ENCODE measurements at places on chromosomes 11 and 22.

DNA sequence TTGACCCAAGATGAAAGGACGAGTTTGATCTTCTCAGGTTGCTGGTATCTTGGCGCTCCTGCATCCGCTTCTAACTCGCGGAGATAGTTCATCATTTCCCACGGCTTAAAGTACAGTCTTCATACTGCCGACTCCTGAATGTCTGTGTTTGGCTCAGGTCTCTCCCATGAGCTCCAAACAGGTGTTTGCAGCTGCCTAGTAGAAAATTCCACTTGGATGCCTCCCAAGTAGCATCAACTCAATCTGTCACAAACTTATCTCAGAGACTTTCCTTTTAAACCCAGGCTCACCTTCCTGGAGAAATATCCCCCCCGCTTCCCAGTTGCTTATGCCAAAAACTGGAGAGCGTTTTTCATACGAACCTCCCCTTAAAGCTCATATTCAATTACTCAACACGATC, 986.5 kb downstream of the TBC1D22A start:
- no peak for DNase-seq

DNA sequence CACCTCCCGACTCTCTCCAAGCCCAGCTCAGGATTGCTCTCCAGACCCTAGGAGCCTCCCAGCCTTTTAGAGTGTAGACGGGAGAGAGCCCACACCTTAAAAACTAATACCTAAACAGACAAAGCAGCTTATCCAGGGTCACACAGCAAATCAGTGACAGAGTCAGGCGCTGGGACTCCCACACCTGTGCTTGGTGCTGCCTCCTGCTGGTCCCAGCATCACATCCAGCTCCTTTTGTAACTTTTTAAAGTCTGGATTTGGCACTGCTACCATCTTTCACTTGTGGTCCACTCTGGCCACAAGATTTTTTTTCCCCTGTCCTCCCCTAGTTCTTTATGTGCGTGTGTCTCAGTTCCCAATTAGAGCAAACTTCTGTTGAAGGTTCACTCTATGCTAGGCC, 4.7 kb downstream of the ANO1 start:
- DNase-seq: no peak

GRCh38 chr22:19206287-19206686, 27.8 kb upstream of the SLC25A1 start:
- DNase-seq: no peak

DNA sequence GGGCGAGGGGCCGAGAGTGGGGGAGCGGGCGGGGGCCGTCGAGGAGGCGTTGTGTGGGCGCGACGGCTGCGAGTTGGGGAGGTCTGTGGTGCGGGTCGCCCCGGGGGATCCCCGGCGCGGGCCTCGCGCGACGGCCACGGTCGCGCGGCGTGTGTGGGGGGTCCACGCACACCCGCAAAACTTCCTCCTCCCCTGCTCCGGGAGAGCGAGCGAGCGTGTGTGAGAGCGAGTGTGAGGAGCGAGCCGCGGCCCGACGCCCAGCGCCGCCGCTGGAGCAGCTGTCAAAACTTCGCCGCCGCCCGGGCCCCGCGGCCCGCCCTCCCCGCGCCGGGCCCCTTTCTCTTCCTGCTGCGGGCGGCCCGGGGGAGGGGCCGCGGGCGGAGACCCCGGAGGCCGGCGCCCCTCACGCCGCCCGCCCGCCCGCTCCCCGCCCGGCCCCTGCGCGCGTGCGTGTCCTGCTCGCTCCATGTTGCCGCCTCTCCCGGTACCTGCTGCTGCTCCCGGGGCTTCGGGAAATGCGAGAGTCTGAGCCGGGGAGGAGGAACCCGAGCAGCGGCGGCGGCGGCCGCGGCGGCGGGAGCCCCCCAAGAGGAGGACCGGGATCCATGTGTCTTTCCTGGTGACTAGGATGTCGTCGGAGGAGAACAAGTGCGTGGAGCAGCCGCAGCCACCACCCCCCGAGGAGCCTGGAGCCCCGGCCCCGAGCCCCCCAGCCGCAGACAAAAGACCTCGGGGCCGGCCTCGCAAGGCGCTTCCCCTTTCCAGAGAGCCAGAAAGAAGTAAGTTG, 9.0 kb upstream of the CCT8L2 start:
- DNase-seq: peak; percentile 17

GRCh38 chr11:123452794-123453193, 22.7 kb downstream of the GRAMD1B start:
- no peak for DNase-seq

DNA sequence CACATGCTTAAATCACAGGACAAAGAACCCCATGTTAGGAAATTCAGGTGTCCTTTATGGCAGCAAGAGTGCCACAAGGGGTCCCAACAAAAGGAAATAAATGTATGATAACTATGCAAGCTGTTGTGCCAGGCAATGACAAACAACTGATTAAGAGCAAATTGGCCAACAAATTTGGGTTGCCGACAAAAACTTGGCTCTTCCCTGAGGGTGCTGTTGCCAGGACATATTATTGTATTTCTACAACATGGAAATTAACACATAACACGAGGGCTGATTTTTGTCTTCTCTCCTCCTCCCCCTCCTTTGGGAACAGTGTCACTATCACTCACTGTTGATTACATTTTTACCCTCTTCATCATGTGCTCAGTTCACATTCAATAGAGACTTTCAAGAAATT, 56.0 kb downstream of the LRRC4C start:
- DNase-seq: no peak

- peak; percentile 7 for DNase-seq
These were observed 6.9 kb upstream of the MS4A14 start for GRCh38 chr11:60389279-60389910.

- no peak for DNase-seq
These were observed 20.1 kb downstream of the SUN2 start for GRCh38 chr22:38735465-38736256.

DNA sequence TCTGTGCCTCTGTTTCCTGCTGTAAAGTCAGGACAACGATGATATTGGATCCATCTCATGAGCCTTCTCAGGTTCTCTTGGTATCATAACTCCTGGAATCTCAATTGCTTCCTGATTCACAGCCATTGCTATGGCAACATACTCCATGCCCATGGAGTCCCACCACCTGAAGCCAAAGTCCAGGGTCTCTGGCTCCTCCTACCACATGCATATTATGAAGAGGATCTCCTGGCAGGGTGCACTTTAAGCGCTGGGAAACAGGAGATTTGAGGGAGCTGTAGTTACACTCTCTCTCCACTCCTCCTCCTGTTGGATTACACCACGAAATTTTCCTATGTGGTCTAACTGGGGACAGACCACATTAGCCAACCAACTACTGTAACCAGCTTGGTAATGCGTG, 130.9 kb upstream of the SEZ6L start:
- DNase-seq: no peak

DNA sequence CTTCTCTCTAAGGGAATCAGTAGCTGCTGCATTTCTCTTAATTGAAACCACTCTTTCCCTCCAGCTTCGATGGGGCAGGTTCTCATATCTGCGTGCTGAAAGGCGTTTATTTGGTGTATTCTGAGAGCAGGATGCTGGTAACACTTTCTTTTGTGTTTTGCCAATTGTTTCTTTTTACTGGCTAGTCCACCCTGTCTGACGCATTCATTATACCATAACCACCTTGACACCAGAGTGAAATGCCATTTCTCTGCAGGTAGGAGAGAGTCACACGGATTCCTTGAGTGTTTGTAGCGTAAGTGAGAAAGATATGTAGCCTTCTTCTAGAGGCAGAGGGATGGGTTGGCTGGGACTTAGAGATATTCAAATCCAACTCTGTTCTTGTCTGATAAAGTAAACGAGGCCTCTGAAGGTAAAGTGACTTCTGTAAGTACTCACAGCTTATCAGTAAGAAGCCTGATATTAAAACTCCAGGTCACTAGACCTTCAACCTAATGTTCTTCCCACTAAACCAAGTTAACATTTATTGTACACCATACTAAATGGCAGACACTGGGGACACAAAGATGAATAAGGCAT, 21.4 kb downstream of the CD44 start:
- peak; percentile 81 for DNase-seq

DNA sequence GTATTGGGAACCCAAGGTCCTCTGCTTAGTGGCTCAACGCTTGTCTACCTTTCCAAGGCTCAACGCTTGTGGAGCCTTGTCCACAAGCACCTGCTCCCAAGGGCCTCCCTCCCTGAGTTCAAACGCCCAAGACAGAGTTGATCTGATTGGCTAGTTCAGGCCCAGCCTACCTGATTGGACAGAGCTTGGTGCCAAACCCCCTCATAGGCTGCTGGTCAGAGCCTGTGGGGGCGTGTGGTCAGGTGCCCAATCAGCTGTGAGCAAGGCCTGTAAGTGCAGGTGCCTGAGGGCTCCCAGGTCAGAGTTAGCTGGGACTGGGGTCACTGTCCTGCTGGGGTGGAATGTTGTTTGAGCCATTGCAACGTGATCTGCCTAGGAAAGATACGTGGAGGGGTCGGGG, 16.9 kb upstream of the TMPRSS6 start:
- DNase-seq: peak; percentile 29
